ENCODE measurements at places on chromosomes 5 and 9. TPM values are rescaled to one million over a fixed set of nuclear protein-coding genes. Genes with fewer than 3 reads are reported as not detected.

Gene SLC45A2
- 0.36 TPM for total RNA-seq

Gene CNTFR
- total RNA-seq, result 115 TPM

Gene SMIM32
- 0.18 TPM for total RNA-seq

Gene POLR3G
- total RNA-seq, result 10.6 TPM

Gene SPATA6L
- total RNA-seq, result 0.44 TPM

GRCh38 chr5:160268121-160268520 lies 38.8 kb downstream of the FABP6 start:
- no peak for DNase-seq
- no peak overlapping the region for H3K27ac ChIP-seq
- H3K36me3 ChIP-seq, result no peaks in the 10 kb centered on the region

DNA sequence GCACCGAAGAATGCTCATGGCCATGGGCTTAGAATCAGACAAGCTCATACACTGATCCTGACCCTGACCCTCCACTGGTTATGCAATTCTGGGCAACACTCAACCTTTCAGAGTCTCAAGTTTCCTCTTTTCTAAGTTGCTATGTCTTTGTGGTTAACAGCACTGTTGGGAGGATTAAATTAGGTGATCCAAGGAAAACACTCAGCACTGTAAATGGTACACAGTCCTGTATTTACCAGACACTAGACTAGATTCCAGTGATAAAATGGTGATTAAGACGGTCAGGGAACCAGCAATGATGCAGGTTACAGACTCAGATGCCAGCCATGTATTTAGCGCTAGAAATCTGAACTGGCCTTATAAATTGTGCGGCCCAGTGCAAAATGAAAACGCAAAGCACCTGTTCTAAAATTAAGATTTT lies 8.1 kb downstream of the ARL15 start:
- H3K4me3 ChIP-seq, result no peak overlapping the region
- H3K36me3 ChIP-seq, result peaks cover 4% of the 10 kb centered on the region
- H3K27ac ChIP-seq, result no peak overlapping the region
- DNase-seq, result no peak

DNA sequence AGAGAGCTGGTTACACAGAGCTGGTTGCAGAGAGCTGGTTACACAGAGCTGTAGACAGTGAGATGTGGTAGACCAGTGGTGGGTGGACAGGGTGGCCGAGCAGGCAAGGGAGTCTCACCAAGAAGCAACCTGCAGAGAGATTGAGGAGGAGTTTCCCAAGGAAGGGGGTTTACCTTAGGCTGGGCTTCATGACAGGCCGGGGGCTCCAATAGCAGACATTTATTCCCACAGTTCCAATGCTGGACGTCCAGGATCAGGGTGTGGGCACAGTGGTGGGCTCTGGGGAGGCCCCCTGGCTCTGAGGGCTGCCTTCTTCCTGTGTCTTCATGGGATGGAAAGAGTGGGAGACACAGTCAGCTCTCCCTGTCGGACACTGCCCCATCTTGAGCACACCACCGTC lies 386.9 kb upstream of the IRX4 start:
- peaks cover 5% of the 10 kb centered on the region for H3K27me3 ChIP-seq
- DNase-seq, result no peak
- no peak overlapping the region for H3K4me3 ChIP-seq
- peaks cover 13% of the 10 kb centered on the region for H3K4me1 ChIP-seq
- H3K27ac ChIP-seq, result no peak overlapping the region

DNA sequence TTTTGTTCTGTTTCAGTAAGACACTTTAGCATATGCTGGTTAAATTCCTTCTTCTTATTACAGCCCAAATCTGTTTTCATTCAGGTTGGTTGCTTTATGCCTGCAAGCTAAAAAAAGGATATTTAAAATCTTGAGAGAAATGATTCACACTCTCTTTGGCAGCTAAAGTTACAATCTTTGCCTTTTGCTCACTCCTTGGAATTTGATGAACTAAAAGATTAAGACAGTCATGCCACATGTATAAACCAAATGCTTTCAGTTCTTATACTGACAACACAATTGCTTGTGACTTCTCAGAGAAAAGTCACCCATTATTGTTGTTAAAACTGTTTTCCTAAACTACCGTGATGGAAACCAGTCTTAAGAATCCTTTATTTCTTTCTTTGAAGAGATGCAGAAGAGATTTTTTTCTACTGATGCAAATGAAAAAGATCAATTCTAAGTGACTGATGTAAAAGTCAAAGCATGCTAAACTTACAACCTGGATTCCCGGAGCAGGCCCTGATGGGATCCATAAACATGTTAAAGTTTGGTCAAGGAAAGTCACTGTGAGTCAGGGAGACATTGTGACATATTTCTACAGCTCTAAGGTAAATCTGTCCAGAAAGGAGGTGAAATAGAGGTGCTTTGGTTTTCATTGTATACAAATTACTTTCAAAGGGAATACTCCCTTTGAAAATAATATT lies 144.2 kb upstream of the CDH10 start:
- H3K27me3 ChIP-seq, result no peaks in the 10 kb centered on the region
- H3K27ac ChIP-seq, result no peak overlapping the region
- no peaks in the 10 kb centered on the region for H3K36me3 ChIP-seq

DNA sequence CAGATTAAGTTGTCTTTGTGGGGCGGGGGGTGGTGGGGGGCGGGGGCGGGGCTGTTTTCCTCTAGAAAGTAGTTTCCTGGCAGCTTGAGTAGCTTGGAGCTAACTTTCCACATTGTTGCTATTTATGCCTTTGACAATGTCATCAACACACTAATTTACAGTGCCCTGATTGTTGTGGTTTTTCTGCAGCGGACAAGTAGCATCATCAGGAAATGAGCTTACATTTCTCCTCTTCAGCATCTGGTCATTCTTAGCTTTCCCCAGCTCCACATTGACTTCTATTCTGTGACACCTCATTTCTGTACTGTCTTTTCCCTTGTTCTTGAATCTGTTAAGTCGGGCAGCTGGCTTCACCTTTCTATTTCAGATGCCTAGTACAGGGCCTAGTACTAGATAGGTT lies 112.3 kb upstream of the RAD23B start:
- H3K36me3 ChIP-seq, result no peaks in the 10 kb centered on the region
- peaks cover 21% of the 10 kb centered on the region for H3K4me1 ChIP-seq
- no peaks in the 10 kb centered on the region for H3K27me3 ChIP-seq
- H3K4me3 ChIP-seq, result no peak overlapping the region
- DNase-seq, result no peak
- no peak overlapping the region for H3K27ac ChIP-seq

DNA sequence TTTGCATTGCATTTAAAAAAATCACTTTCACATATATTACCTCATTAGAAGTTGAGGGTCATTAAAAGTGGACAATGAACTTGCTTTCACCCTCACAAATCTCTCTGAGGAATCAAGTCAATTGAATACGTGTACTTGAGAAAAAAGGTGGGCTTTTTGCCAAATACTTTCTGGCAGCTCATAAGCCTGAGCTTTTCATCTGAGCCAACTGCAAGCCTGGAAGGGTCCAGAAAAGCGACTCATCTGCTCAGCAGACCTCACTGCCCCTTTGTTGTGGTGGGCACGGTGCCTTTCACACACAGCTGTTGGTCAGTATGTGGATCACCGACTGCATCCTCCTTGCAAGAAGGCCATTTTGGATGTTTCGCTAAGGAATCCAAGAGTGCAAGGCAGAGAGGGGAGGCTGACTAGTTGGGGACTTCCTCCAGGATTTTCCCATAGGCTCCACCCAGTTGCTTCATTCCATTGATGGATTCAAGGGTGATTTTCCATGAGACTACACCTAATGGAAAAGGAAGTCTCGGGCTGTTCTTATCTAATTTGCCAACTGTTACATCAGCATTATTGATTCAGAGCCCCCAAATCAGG lies 564.7 kb downstream of the PDE4D start:
- no peak overlapping the region for H3K27ac ChIP-seq
- no peak overlapping the region for H3K4me3 ChIP-seq
- peaks cover 28% of the 10 kb centered on the region for H3K4me1 ChIP-seq
- H3K36me3 ChIP-seq, result no peaks in the 10 kb centered on the region
- H3K27me3 ChIP-seq, result no peaks in the 10 kb centered on the region
- no peak for DNase-seq

- H3K4me1 ChIP-seq, result peaks cover 42% of the 10 kb centered on the region
- DNase-seq, result no peak
- no peak overlapping the region for H3K4me3 ChIP-seq
- peaks cover 20% of the 10 kb centered on the region for H3K36me3 ChIP-seq
- no peak overlapping the region for H3K27ac ChIP-seq
Observed at GRCh38 chr5:68273717-68274409, 58.3 kb downstream of the PIK3R1 start.

DNA sequence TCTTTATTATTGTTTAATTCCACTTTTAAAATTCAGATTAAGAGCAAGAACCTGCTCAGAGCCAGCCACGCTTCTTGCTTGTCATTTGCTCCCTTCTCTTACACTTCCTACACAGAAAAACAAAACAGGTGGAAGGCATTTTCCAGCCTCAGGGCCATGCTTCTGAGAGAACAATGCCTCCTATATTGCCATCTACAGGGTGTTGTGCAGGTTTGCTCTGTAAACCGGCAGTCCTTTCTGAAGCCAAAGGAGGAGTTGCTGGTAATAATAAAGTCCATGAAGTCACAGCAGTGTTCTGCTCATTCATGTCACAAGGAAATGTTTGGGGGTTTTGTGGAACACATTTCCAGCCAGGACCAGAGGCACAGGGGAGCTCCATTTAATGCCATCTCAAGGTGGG lies 16.1 kb upstream of the PRLR start:
- no peaks in the 10 kb centered on the region for H3K36me3 ChIP-seq
- peak overlapping the region; percentile 5 for H3K4me3 ChIP-seq
- no peak for DNase-seq

DNA sequence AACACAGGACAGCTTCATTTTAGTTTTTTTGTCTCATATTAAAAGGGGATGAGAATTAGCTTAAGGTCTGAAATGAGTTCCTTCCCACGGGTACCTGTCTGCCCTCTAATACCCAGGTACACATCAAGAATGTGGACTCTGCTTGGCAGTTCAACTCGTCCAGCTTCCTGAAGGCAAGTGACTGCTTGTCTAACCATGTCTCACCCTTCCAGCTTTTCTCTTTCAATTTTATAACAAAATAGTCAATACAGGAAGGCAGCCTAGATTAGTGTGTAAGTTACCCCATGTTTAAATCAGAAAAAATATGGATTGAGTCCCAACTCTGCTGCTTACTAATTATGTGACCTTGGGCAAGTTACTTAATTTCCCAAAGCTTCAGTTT lies 50.5 kb upstream of the C5orf46 start:
- DNase-seq, result no peak
- no peak overlapping the region for H3K4me3 ChIP-seq
- no peaks in the 10 kb centered on the region for H3K27me3 ChIP-seq
- no peak overlapping the region for H3K27ac ChIP-seq
- H3K36me3 ChIP-seq, result peaks cover 37% of the 10 kb centered on the region

DNA sequence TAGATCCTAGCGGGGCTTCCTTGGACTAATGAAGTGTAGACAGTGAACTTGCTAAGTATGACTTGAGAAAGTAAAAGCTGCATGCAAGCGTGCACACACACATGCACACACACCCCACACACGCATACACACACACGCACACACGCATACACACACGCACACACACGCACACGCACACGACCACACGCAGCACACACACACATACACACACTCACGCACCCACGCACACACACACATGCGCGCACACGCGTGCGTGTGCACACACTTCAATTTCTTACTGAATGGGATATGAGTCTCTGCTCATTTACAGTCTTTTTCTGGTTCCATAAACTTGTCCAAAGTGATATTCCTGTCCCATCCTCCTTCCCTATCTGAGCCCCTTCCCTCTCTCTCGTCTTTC lies 41.2 kb downstream of the MSX2 start:
- H3K27ac ChIP-seq, result no peak overlapping the region
- no peak overlapping the region for H3K4me3 ChIP-seq
- H3K4me1 ChIP-seq, result no peaks in the 10 kb centered on the region
- H3K27me3 ChIP-seq, result peaks cover 7% of the 10 kb centered on the region

DNA sequence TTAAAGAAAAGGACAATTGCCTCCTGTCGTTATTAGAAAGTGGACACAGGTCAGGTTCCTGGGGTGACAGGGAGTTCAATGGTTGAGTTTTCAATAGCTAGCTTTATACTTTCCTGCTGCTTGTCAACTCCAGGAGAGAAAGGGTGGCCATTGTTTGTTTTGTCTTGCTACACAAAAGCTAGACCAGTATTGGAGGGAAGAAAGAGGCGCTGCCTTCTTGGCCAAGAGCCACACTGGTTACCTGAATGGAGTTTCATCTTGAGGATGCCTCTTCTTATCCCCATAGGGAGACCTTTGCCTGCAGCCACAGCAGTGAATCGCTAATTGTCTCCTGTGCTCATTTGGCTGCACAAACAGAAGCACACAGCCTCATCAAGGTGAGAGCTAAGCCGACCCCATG lies 279.4 kb upstream of the GRIA1 start:
- peaks cover 10% of the 10 kb centered on the region for H3K4me1 ChIP-seq
- peaks cover 90% of the 10 kb centered on the region for H3K27me3 ChIP-seq
- no peak for DNase-seq
- H3K27ac ChIP-seq, result no peak overlapping the region
- H3K4me3 ChIP-seq, result no peak overlapping the region

GRCh38 chr5:2012885-2013284 lies 130.2 kb upstream of the IRX4 start:
- no peak overlapping the region for H3K27ac ChIP-seq
- H3K4me1 ChIP-seq, result peaks cover 11% of the 10 kb centered on the region
- H3K4me3 ChIP-seq, result no peak overlapping the region
- no peak for DNase-seq
- no peaks in the 10 kb centered on the region for H3K27me3 ChIP-seq

- H3K4me3 ChIP-seq, result no peak overlapping the region
- no peak for DNase-seq
- H3K36me3 ChIP-seq, result no peaks in the 10 kb centered on the region
- H3K4me1 ChIP-seq, result no peaks in the 10 kb centered on the region
Observed at GRCh38 chr5:5209089-5209488, 69.0 kb downstream of the ADAMTS16 start.

- H3K36me3 ChIP-seq, result no peaks in the 10 kb centered on the region
- no peak overlapping the region for H3K27ac ChIP-seq
- no peaks in the 10 kb centered on the region for H3K4me1 ChIP-seq
- no peak for DNase-seq
- no peaks in the 10 kb centered on the region for H3K27me3 ChIP-seq
Observed at GRCh38 chr5:19918780-19919179, 69.2 kb downstream of the CDH18 start.

DNA sequence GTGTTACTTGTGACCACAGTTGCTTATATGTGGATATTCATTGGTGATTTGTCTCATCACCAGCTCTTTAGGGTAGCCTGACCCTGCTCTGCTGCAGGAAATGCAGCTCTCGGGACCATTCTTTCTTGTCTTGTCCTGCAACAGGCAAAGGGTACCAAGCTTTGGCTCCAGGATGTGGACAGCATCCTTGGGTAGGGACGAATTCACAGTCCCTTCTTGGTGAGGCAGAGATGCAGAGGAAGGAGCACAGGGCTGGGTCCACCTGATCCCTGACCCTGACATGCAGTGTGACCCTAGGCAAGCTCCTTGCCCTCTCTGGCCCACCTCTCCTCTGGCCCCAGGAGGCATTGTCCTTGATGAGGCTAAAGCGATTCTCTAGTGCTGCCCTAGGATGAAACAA lies 37.0 kb upstream of the SYNPO start:
- no peaks in the 10 kb centered on the region for H3K36me3 ChIP-seq
- no peak for DNase-seq
- H3K4me3 ChIP-seq, result no peak overlapping the region
- peaks cover 9% of the 10 kb centered on the region for H3K4me1 ChIP-seq
